ENCODE measurements at places on chromosomes 11 and 22.

DNA sequence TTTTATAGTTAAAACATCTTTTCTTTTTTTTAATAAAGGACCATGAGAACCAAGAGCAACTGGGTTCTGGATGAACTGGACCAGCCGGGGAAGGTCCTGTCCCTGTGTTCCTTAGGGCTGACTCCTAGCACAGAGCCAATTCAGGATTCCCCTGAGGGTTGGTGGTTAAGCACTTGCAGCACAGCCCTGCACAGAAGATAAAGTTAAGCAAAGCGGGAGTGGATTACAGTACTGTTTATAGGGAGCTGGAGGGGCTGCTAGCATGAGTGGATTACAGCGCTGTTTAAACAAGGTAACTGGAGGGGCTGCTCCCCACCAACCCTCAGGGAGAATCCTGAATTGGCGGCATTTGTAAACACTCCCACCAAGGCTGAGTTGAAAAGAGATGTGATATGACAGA, 90.6 kb downstream of the CELSR1 start:
- no peak for DNase-seq

- no peak for DNase-seq
Observed at GRCh38 chr22:41557401-41558240, 3.2 kb upstream of the CSDC2 start.

DNA sequence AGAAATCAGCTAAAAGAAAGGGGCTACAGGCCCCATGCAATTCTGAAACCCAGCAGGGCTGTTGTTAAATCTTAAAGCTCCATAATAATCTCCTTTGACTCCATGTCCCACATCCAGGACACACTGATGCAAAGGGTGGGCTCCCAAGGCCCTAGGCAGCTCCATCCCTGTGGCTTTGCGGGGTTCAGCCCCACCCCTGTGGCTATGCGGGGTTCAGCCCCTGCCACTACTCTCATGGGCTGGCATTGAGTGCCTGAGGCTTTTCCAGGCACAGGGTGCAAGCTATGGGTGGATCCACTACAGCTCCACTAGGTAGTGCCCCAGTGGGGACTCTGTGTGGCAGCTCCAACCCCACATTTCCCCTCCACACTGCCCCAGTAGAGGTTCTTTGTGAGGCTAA, 8.7 kb upstream of the ZNF280A start:
- no peak for DNase-seq

DNA sequence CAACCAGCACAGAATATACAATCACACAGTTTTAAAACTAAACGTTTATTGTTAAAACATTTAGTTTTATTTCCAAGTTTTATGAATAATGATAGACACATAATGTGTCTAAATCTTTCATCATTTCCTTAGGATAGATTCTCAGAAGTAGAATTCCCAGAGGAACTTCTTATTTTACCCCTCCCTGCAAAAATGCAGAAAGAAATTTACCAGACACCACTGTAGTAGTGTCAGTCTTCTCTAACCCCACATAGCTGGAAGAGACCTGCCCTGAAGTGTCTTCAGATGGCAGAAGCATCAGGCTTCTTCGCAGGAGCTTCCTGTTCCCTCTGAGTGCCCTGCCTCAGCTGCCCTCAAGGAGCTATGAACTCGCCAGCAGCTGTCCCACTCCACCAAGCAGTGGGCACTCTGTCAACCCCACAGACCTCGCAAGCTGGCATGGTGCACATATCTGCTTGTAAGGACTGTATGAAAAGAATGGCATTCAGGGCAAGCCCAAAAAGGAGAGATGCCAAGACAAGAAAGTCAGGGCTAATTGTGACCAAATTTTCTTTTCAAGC, 28.5 kb upstream of the PAK1 start:
- DNase-seq, result no peak

- DNase-seq, result no peak
Observed at GRCh38 chr11:110720431-110721275, 8.4 kb upstream of the ARHGAP20 start.

- DNase-seq, result no peak
Observed at GRCh38 chr11:14390669-14391068, 31.7 kb upstream of the RRAS2 start.

DNA sequence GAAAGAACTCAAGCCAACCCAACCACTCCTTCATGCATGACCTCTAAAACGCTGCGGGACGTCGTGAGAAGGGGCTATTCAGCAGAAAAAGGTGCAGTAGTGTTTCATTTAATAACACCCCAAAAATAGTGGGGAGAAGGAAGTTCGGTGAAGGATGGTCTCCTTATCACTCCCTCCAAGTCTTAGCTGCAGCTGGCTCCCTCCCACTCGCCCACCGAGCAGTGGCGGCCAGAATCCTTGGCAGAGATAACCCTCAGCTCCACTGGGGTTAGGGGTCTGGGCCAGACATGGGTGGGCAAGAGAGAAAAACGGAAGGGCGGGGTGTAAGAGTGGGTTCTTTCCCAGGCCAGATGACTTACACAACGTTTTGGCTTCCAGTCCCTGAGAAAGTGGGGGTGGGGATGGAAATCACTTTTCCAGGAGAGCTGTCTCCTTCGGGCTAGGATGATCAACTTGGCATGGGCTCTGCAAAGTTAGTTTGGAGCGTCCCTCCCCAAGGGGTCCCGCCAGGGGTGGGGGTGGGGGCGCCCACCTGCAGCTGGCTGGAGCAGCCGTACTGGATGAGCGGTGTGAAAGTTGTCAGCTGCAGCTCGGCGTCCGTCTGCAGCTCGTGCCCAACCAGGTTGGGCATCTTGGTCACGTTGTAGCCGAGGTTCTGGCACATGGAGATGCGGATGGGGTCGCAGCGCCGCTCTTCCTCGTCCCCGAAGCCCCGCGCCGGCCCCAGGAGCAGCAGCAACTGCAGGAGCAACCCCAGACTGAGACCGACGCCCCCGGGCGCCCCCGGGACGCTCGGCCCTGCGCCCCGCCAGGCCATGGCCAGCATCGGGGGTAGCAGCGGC, 705 bp downstream of the FZD4 start:
- no peak for DNase-seq

GRCh38 chr22:44211256-44211945, 30.7 kb downstream of the PARVG start:
- DNase-seq, result no peak

Data from stimulated activated CD4-positive, alpha-beta T cell treated with anti-CD3 and anti-CD28 coated beads, Interleukin-1b, Interleukin-23, amount 100 ng/mL, for 4 hours (primary cell).